ENCODE measurements at places on chromosomes 2 and 18. TPM values are rescaled to one million over a fixed set of nuclear protein-coding genes. Genes with fewer than 3 reads are reported as not detected.

Gene VAMP5
- total RNA-seq: 7.9 TPM

Gene PER2
- 98.7 TPM for total RNA-seq

Gene DNAH6
- total RNA-seq: 1.2 TPM

Gene IL1RN
- 129 TPM for total RNA-seq

Gene ACMSD
- not detected for total RNA-seq

DNA sequence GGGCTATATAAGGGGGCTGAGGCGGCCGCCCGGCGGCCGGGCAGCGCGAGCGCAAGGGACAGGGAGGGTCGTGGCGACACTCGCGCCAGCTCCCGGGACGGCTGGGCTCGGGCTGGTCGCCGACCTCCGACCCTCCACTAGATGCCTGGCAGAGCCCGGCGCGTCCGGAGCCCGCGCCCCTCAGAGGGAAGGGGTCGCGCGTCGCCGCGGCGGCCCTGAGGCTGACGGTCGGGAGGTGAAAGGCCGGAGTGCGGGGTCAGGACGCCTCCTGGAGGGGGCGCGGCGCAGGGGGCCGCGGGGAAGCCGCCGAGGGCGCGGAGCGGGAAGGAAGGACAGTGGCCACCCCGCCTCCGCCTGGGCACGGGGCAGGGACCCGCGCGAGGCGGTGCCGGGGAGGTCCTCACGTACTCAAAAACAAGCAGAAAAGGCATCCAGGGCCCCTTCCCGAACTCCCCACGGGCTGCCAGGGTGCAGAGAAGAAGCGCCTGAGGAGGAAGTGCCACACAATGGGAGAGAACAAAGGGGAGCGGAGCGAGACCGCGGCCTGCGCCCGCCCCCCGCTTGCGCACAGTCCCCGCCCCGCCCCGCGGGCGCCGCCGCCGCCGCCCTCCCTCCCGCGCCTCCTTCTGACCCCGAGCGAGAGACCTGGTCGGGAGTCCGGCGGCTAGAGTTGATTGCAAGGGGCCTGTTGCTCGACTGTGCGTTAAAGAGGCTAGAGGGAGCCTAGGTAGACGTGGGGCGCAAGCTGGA is 776 bp upstream of the KLF7 start:
- DNase-seq: peak; percentile 92

DNA sequence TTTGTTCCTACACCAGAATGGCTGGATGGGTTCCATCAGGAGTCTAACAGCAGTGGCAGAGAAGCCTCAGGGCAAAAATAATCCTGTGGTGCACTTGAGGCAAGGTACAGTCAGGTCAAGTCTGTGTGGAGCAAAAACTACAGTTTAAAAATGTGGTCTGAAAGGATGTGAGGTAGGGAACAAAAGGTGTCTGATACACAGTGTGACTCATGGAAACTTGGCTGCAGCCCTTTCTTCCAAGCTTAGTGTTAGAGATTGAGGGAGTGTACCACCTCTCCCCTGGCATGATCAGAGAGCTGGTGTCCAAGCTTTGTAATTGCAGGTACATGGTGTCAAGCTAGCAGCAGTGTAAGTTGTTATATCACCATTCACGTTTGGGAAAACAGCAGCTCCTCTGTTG is 8.9 kb downstream of the ANKAR start:
- DNase-seq: no peak

DNA sequence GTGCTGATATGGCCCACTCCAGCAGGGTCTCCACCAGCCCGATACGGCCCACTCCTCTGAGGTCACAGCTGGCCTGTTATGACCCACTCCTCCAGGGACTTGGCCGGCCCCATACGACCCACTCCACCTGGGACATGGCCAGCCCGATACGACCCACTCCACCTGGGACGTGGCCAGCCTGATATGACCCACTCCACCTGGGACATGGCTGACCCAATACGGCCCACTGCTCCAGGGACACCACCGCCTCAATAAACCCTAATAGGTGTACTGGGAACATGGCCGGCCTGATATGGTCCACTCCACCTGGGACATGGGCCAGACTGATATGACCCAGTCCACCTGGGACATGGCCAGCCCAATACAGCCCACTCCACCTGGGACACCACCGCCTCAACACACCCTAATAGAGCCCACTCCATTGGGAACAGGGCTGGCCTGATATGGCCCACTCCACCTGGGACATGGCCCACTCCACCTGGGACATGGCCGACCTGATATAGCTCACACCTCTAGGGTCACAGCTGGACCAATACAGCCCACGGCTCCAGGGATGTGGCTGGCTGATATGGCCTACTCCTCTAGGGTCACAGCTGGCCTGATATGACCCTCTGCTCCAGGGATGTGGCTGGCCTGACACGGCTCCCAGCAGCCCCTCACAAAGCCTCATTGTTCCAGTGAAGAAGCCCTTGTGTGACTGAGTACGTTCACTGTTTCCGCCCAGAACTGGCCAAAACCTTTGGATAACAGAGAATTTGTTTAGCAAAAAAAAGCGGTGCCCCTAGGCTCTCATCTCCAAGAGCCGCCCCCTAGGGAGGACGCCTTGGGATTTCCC is 245.6 kb downstream of the HDAC4 start:
- DNase-seq: peak; percentile 78

DNA sequence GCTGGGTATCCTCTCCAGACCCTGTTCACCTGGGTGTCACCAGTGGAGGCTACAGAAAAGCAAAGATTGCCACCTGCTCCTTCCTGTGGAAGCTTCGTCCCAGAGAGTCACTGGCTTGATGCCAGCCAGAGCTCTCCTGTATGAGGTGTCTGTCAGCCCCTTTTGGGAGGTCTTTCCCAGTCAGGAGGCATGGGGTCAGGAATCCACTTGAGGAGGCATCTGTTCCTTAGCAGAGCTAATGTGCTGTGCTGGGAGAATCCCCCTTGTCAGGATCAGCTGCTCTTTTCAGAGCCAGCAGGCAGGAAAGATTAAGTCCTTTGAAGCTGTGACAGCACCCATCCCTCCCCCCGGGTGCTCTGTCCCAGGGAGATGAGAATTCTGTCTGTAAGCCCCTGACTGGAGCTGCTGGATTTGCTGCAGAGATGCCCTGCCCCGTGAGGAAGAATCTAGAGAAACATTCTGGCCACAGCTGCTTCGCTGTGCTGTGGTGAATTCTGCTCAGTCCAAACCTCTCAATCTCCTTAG is 121.8 kb downstream of the GPR39 start:
- no peak for DNase-seq

- no peak for DNase-seq
Measured at GRCh38 chr2:235679471-235679870, 185.6 kb downstream of the AGAP1 start.

- DNase-seq: no peak
Measured at GRCh38 chr2:47519147-47519537, 116.2 kb downstream of the MSH2 start.

Data from suprapubic skin (tissue), 4 donors.